Cardiac septum (tissue), 1 donor: ENCODE measurements at places on chromosomes 2 and 18. TPM values are rescaled to one million over a fixed set of nuclear protein-coding genes. Genes with fewer than 3 reads are reported as not detected.

DNA sequence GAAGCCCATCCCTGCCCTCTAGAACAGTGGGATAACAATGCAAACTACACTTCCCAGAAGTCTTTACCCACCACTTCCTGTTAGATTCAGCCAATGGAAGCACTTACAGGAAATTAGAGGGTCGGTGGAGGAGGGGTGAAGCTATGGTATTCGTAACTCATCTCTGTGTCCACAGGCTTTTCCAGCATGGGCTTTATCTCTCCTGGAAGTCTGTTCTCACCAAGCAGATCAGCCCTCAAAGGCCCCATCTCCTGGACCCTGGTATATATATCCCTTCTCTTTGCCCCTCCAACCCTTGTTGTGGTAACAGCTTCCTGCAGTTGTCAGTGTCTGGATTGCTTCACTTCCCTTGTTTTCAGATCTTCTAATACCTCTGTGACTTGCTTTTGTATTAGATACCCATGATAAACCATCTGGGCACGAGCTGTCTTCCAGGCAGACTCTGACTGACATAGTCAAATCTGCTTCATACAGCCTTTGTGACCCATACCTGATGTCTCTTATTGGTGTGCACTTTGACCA is 475.0 kb upstream of the POU3F3 start:
- no peak for DNase-seq

DNA sequence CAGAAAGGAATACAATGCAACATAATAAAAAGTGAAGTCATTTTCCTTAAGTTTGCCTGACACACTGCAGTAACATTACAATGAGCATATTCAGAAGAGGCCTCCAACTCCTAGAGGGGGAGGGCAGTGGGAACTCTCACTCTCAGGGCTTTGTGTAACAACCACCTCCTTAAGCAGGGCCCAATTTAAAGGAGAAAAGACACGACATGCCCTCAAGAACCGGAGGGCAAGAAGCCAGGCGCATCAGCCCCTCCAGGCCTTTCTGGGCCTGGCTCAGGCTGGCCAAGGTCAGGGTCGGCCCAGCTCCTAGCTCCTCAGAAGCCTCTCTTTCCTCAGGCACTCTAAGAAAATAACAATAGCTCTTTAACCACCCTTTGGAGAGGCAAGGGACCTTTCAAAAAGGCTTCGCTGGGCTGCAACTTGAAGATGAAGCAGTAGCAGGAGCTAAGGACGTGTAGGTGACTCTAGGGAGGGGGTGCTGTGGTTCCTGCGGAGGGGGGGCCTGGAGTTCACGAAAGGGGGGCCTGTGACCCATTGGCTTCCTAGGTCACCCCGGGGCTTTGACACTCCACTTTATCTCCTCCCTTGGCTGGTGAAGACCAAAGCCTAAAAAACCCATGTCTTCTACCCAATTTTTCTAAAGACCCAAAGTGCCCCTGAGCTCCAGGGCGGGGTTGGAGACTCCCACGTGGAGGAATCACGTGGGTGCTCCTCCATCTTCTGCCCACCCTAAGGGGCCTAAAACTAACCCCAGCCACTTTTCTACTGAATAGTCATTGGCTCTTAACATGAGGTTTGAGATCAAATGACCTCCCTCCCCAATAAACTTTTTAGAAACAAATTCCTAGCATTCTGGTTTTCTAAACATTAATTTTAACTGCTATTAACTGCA is 13.3 kb downstream of the SERTAD2 start:
- no peak for DNase-seq

Gene ZNF407
- 14.1 TPM for total RNA-seq

- DNase-seq: no peak
Measured at GRCh38 chr2:222707689-222708273, 36.3 kb downstream of the MOGAT1 start.

- DNase-seq: no peak
Measured at GRCh38 chr2:232024457-232024856, 62.9 kb downstream of the DIS3L2 start.

- DNase-seq: no peak
Measured at GRCh38 chr2:10765914-10766313, 44.5 kb downstream of the ATP6V1C2 start.

DNA sequence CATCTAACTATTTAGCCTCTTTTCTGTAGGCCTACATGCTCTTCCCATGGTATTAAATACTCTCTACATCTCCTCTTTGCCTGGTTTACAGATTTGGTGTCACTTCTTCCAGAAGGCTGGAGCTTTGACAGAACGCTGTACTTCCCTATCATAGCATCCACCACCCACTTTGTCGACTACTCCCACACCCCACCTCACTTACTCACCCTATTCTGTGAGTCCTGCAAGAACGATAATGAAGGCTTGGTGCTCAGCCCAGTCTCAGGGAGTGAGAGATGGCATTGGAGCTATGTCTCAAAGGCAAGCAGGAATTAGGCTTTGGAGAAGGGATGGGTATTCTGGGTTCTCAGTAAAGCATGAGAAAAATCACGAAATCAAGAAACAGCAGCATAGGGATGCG is 20.3 kb upstream of the KDM3A start:
- DNase-seq: no peak

Gene TDRD15
- not detected for total RNA-seq

GRCh38 chr2:166127217-166128155 is at the start of gene SCN1A:
SCN1A (minus strand) TSS chr2:166128020; CDS start chr2:166073621, 54,399 bp downstream.
- no peak for DNase-seq

Gene SPEG
- total RNA-seq: 199 TPM

- DNase-seq: no peak
Measured at GRCh38 chr2:73092146-73092783, 20.5 kb downstream of the RAB11FIP5 start.

DNA sequence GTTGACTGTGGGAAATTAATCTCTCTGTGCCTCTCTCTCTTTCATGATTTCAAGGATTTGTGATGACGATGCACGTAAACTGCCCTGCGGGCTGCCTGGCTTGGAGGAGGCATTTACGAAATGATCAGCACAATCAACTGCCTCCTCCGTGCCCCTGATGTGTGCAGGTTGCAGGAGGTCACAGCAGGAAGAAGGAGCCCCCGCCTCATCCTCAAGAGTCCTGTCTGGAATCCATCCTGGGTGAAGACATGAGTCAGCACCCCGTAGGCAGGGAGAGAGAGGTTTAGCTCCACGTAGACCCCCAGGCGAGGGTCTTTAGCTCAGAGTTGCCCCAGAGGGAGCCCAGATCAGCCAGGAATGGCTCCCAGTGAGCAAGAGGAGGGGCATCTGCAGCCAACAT is 17.1 kb upstream of the TEX51 start:
- peak; percentile 47 for DNase-seq

- DNase-seq: no peak
Measured at GRCh38 chr2:208373460-208374089, 33.0 kb upstream of the PTH2R start.

Gene MEIS1
- total RNA-seq: 24.7 TPM

DNA sequence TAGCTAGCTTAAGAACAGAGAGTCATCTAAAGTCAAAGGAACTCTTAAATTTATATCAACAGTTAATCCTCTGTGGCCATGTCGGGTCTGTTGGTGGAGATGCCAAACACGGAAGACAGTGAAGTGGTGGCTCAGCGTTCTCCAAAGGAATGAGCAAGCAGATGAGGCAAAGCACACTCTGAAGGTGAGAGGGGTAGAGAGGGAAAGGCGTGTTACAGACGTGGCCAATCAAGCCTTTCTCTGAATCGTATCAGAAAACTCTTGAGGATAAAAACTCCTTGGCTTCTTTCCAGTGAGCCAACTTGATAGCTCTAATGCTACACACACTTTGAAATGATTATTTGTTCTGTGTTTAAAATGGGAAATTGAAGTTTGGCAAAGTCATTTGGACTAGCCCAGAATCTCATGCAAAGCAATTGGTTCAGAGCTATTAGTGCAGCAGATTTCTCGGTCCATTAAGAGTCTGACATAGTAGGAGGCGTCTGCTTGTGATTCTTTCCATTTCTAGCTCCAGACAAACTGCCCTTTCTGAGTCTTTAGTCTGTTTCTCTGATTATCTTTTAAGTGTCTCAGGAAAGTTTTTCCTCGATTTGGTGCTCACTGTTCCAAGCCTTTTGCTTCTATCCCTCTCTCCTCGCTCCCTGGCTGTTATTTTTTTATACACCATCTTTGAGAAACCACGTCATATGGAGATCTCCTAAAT is 57.5 kb upstream of the CPO start:
- DNase-seq: no peak

DNA sequence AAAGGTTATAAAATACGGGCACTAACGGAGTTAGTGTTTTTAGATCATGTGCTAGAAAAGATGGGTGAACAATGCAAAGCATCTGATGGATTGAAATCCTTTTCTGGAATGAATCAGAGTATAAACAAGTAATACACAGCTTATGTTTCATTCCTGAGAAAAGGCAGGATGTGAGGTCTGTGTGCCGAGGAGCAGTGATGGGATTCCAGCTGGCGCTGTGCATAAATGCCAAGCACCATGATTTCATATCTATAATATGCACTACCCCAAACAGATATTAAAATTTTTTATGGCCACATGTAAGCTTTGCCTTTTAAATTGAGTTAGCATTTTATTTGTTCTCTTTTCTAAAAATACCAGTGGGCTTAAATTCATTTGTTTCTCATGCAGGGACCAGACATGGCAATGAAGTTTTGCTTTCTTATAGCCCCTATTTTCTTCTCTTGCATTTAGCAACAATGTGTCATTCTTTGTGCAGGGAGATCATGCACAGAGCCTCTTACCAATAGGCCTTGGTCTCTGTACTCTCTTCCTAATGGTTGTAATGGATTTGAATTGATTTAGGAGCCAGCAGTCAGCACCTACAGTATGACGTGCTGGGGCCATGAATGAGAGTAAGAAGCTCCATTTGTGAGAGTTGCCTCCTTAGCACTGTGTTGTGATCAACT is 323.9 kb downstream of the SLC8A1 start:
- no peak for DNase-seq

Gene STPG4
- not detected for total RNA-seq

DNA sequence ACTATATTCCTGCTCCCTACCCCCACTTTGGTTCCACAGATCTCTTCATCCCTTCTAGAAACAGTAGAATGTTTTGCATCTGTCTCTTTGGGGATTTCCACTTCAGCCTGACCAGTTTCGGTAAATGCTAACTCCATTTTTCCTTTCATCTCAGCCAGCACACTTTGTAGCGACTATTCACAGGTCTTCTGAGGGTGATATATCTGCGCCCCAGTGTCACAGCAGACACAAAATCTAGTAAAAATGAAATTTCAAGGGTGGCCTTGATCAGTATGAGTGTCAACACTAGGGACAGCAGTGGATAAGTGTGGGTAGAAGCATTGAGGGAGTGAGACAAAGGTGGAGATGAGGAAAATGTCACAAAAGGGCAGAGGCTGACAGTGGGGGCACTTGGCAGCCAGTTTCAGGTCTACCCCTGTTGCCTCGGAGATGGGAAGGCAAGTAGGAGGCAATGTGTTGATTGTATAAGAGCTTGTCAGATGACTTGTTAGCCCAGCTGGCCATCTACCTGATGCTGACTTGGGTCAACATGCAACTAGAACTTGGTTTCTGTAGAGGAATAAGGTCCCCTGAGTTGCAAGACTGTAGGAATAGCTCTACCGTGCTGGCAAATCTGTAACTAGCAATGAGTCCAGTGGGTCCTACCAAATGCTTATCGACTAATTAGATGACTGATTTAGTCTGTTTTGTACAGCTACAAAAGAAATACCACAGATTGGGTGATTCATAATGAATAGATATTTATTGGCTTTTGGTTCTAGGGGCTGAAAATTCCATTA is 60.7 kb downstream of the CXCR4 start:
- no peak for DNase-seq

Gene EFHD1
- total RNA-seq: 20.1 TPM

DNA sequence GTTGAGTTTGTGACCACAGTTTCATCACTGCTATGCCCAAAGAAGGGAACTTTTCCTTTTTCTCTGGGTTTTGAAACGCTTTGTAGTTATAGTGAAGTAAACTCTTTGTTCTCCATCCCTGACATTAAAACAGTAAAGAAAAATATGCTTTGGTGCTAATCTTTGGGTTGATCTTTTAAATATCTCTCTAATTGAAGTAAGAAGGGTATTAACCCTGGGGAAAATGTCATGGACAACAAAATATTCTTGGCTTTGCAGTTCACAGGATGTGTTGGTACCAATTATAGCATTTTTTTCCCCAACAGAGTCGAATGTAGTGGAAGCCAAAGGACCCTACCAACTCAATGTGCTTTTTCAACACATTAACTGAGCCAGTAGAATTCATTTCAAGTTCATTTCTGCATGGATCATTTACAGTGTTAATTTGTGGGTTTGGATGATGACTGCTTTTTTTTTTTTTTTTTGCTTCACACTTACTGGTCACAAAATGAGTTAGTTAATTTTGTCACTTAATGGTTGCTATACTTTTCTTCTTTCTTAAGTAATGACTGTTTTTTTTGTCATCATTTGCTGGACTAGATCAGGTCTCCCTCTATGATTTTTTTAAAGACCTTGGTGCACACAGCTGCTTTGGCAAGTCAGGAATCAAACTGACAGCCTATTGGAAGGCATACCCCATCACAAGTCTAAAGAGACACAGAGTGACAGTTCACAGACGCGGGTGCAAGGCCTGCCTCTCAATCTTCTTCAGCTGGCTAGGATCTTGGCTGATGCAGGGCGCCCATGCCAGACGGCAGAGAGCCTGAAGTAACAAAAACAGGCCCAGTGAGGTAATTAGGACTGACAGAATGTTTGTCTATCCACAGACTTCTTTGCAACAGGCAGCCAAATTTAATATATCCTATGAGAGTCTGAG is 98.8 kb upstream of the MMADHC start:
- no peak for DNase-seq

DNA sequence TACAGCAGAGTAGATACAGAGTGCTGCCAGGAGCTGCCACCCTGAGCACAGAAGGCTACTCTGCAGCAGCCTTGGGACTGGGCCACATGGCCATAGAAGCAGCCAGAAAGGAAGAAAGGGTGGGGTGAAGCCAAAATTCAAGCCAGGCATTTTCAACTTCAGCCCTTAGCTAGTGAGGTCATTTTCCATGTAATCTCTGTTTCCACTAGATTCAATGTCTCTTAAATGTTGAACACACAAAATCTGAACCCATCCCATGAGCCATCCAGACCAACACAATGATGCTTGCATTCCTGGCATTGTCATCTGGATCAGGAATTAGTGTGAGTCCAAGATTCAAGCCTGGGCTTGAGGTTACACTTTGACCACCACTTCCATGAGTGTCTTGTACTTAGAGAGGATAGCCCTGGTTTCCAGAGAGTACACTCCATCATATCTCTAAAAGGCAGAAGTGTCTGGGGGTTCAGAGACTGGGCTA is 243.6 kb downstream of the OSR1 start:
- DNase-seq: no peak

Gene HYCC2
- 14.2 TPM for total RNA-seq

DNA sequence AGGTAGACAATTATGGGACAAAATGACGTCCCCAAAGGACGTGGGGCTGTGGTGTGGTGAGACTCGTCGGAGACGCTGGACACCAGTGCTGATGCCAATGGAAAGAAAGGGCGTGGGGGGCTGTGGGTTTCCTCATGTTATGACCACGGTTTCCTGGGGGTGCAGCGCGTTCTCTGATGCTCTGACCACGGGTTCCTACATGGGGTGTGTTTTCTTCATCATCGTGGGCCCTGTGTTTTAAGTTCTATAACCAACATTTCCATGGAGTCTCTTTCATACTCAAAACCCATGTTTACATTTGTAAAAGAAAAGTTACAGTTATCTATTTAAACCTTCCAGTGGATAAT is 141.6 kb downstream of the RTP5 start:
- peak; percentile 53 for DNase-seq

- no peak for DNase-seq
Measured at GRCh38 chr2:32591669-32592463, 36.0 kb upstream of the TTC27 start.
